ENCODE measurements at places on chromosomes 7 and 10.

GRCh38 chr10:70649526-70649925 lies 22.8 kb upstream of the ADAMTS14 start:
- peak; percentile 65 for DNase-seq

GRCh38 chr7:37315772-37316715 lies 132.6 kb downstream of the ELMO1 start:
- DNase-seq: no peak

DNA sequence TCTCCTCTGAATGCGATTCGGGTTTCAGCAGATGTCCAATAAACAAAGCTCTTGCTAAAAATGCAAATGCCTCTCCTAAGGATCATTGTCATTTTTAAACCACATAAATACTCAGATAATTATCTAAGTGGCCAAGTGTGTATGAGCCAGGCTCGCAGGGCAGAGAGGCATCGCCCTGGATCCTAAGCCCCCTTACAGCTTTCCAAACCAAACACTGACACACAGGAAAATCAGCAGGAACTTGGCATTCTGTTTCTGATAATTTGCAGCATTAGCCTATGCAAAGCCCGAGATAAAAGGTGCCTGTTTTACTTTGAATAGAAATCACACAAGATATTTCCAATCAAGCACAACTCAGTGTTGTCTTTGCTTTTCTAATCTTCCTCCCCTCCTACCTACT lies 134.4 kb downstream of the ABCA13 start:
- no peak for DNase-seq

GRCh38 chr10:31288001-31288400 lies 31.0 kb upstream of the ZEB1 start:
- DNase-seq: peak; percentile 68

- no peak for DNase-seq
These were observed 746.7 kb downstream of the NRG3 start for GRCh38 chr10:82621680-82622079.

DNA sequence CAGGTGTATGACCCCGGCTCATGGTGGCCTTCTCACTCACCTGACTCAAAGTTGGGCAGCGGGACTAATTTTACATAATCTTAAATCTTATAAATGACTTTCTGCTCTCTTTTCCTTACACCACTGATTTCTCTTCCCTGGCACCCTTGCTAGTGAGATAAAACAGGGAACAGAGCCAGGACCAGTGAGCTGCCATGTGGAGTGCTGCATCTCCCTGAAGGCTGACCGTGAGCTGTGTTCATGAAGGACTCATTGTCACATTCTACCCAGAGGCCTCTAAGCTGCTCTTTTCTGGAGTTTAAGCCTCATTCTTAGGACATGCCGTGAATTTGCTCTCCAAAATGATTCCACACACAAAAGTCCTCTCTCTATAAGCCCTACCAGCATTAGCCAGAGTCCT lies 762.3 kb downstream of the AUTS2 start:
- no peak for DNase-seq

- DNase-seq: no peak
These were observed 509.5 kb downstream of the DNAJB6 start for GRCh38 chr7:157846271-157846670.

- DNase-seq: no peak
These were observed 60.6 kb upstream of the LAMB1 start for GRCh38 chr7:108063520-108063933.

- no peak for DNase-seq
These were observed 24.0 kb upstream of the KMT2C start for GRCh38 chr7:152459724-152460251.

GRCh38 chr10:98236862-98237261 lies 31.1 kb downstream of the LOXL4 start:
- DNase-seq: no peak

- DNase-seq: peak; percentile 66
These were observed 15.6 kb upstream of the ADO start for GRCh38 chr10:62788861-62789467.

GRCh38 chr7:55211726-55212125 lies 153.4 kb upstream of the LANCL2 start:
- peak; percentile 73 for DNase-seq

GRCh38 chr7:5450549-5451327 lies 27.1 kb upstream of the TNRC18 start:
- peak; percentile 55 for DNase-seq

- DNase-seq: no peak
These were observed 134.5 kb downstream of the PPP1R3A start for GRCh38 chr7:113784316-113784715.

DNA sequence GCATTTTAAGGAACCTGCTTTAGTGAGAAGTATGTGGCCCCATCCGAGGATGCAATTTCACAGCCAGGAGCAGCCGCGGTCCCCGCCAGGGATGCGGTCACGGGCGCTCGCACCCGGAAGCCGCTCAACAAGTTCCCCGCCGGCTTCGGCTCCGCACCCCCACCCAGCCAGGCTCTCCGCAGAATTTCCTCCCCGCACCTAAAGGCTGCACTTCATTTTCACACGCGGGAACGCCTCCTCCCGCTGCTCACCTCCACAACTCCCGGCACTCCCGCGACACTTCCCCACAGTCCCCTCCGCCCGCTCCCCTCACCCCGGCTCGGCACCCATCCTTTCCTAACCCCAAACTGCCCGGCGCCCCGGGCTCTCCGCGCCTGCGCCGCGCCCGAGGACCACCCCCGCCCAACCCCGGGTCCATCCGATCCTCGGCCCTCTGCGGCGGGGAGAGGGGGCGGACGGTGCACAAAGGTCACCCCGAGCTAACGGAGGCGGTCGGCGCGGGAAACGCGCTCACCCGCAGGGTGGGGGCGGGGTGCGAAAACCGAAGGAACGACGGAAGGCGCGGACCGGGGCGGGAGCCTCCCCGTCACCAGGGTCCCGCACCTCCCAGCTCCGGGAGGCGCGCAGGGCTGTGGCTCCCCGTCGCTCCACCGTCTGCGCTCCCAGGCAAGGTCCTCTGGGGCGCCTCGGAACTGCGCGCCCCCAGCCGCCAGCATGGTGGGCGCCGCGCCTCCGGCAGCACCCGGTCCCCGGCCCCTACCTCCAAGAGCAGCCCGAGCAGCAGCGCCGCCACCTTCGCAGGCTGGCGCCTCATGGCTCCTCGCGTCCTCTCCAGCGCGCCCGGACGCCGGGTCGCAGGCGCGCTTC lies 558 bp downstream of the VOPP1 start:
- DNase-seq: peak; percentile 39

Data from fibroblast of skin of scalp (primary cell).